Heart left ventricle (tissue), 16 donors: ENCODE measurements at places on chromosomes 4 and X. TPM values are rescaled to one million over a fixed set of nuclear protein-coding genes. Genes with fewer than 3 reads are reported as not detected.
A peak's percentile ranks its signal among the peaks of the same experiment; 100 is the strongest.

The ODAPH gene
- not detected for total RNA-seq

The SLC7A11 gene
- 0.24 TPM for total RNA-seq

The HMX1 gene
- total RNA-seq = not detected

The STBD1 gene
- 25.5 TPM for total RNA-seq

The PF4V1 gene
- total RNA-seq = 0.93 TPM

The NAT8L gene
- total RNA-seq = 0.19 TPM

The CEP135 gene
- total RNA-seq = 4.1 TPM

The IL3RA gene
- total RNA-seq = 3.8 TPM

The TRIM75 gene
- total RNA-seq = not detected

DNA sequence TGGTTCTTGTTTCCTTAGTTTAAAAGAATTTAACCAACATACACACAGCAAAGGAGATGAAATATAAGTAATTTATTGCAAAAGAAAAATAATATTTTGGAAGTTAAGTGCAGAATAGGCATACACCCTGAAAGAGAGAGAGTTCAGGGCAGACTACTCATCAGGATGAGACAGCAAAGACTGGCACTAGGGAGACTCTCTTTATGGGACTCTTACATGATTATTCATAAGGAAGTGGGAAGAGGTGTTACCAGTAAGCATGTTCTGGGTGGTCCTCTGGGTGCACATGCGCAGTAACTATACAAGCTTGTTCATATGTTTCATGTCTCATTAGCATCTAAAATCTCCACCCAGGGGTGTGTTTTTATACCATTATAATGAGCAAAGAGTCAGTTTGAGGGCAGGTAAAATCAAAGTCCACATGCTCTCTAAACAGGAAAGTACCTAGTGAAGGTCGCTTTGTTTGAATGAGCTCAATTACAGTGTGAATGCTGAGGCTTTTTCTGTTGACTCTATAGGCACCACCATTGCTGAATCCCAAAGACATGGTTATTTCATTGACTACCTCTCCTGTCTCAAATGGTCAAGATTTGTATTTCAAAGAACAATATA lies 38.2 kb upstream of the PRDM5 start:
- no peak for DNase-seq

- DNase-seq = peak; percentile 6
Measured at GRCh38 chrX:30971774-30972603, 82.9 kb upstream of the TAB3 start.

GRCh38 chr4:158163941-158164767 lies 8.7 kb downstream of the GASK1B start:
- no peak for DNase-seq

DNA sequence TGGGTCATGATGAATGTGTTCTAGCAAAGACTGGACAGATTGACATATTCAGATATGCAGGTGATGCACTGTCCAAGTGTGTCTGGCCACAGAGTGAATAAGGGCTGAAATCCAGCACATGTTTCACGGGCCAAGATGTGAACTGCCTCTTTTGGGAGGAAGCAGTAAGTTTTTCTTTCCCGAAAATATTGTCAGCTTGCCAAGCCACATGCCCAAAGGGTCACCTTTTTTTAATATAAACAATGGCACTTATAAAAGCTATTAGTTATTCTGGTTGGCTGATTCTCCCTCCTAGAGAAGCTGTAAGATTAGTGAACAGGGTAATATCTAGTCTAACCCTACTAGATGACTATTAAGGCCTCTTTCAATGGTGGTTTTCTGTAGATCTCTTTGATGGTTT lies 1.5 kb upstream of the EDNRA start:
- DNase-seq = no peak

DNA sequence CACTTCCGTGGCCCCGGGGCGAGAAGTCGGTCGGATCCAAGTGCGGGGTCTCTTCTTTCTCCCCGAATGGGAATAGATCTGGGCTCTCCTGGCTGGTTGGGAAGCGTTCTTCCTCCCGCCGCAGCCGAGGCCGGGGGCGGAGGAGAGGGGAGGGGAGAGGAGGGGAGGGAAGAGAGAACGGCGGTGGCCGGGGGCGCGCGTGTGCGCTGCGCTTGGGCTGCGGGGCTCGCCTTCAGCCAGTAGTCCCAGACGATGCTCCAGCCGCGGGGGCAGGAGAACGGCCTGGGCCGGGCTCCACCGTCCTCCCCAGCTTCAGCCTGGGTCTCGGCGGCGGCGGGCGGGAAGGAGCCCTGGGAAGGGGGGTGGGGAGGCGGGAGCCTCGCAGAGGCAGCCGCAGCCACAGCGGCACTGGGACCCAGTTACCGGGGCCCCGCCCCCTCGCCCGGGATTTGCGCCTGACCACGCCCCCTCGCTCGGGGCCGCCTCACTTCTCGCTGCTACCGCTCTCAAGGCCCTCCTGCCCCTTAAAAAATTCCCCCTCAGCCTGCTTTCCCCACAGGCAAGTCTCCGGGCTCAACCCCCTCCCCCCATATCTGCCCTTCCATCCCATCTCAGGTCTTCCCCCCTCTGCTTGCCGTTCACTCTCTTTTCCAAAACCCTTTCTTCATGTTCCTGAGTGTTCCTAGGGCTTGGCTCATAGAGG lies at the start of gene FGD1:
TSS of gene FGD1 (minus strand) at position 421 of the 703 bp plus-strand sequence. CDS start 802 bp downstream, outside the sequence.
- DNase-seq = peak; percentile 82

DNA sequence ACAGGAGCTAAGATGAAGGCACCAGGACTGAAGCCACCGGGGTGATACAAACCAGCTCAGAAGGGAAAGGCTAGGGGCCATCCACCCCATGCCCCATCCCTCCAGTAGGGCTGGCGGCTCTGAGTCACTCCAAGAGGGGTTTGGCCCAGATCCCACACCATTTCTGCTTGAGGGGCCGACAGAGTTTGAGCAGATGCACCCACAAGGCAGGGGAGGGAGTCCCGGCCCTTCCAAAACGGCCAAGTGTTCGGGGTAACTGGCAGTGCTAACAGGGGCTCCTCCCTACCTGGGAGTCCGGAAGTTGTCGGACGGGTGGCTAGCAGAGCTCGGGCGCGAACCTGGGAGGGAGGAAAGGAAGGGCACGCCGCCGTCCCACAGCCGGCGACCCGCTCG lies 412 bp downstream of the SLC10A3 start:
- DNase-seq = no peak

GRCh38 chr4:122117743-122118142 lies 34.4 kb upstream of the BLTP1 start:
- DNase-seq = no peak

DNA sequence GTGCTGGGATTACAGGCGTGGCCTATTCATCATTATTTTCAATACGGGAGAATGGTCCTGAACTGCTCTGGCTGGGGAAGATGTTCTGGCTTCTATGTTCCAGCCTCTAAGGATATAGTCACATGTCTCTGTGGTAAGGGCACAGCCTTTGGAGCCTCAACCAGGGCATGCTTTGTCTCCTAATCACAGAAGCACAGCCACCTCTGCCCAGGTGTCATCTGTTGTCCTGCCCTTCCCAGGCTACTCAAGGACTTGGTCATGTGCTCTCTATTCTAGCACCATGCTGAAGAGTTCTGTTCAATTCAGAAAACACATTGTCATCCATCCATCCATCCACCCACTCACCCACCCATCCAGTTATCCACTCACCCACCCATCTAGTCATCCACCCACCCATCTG lies 29.5 kb downstream of the ASMTL start:
- DNase-seq = no peak

DNA sequence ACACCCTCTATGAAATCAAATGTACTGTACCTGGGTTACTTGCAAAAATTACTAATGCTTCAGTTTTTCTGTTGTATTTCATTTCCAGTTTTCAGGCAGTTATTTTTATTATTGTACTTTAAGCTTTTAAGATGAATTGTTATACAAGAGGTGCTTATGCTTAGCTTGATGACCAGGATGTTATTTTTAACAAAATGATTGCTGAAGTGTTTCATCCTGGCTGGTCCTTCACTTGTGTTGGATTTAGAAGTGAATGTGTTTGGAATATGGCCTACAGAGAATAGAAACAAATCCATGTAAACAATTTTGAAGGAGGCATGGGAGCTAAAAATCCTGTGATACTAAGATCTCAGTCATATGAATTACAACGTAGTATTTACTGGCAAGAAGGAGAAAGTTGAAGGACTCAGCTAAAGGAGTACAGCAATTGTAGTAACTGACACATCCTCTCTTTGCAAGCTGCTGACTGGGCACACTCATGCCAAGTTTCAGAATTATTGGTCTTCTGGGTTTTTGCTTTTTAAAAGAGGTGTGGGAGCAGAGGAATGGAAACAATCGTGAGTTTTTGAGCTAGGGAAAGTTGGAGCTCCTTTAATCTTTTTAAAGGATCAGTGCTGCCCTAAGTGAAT lies 9.2 kb downstream of the UBE2A start:
- no peak for DNase-seq

DNA sequence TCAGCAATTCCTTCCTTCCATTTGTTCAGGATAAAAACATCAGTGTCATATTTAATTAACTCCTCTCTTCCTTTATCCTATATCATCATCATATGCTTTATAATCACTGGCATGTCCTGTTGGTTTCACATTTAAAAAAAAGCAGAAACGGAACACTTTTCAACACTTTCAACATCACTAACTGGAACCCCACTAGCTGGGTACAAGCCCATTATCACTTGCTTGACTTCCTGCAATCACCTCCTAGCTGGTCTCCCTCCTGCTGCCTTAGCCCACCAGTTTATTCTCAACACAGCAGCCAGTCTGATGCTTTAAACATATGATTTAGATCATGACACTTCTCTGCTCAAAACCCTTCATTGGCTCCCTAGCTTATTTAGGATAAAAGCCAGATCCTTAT lies 116.4 kb upstream of the LSM6 start:
- DNase-seq = no peak

DNA sequence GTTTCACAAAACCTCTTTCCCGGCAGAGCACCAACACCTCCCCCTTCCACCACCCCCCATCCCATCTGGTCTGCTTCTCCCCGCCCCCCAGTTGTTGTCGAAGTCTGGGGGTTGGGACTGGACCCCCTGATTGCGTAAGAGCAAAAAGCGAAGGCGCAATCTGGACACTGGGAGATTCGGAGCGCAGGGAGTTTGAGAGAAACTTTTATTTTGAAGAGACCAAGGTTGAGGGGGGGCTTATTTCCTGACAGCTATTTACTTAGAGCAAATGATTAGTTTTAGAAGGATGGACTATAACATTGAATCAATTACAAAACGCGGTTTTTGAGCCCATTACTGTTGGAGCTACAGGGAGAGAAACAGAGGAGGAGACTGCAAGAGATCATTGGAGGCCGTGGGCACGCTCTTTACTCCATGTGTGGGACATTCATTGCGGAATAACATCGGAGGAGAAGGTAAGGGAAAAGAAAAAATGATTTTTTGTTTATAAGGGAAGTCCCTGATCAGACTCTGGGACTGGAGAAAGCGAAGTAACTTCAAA lies at the start of gene PDGFRA:
TSS of gene PDGFRA (plus strand) at position 333 of the 541 bp plus-strand sequence. CDS start 29,476 bp downstream, outside the sequence.
- peak; percentile 75 for DNase-seq
